ENCODE measurements at places on chromosomes 2 and 18.

DNA sequence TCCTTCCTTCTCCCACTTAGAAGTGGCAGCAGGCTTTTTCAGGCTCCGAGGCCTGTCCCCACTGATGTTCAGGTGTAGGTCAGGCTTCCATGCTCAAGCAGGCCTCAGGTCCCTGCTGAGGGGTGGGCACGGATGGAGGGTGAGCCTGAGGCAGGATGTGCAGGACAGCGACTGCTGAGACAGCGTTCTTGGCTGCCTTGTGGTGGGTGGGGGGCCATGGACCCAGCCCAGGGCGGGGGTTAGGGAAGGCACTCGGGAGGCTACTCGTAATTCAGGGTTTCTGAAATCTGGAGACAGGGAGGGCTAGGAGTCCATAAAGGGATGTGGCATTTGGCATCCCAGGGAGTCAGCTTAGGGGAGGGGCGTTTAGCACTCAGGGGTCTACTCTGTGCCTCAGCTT is 30.3 kb downstream of the COLEC11 start:
- DNase-seq: no peak

DNA sequence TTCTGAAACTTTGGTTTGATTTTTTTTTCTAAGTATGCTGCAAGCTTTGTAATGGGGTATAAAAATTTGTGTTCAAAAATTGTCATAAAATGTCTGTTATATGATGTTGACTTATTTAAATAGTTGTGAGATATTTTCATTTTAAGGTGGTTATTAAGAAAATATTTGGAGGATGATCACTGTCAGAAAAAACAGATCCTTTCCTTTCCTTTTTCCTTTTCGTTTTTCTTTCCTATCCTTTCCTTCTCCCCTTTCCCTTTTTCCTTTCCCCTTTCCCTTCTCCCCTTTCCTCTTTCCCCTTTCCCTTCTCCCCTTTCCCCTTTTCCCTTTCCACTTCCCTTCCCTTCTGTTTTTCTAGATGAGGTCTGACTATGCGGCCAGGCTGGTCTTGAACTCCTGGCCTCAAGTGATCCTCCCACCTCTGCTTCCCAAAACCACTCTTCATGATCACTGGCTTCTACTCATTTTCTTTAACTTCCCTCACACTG is 640.5 kb downstream of the PLCL1 start:
- no peak for DNase-seq

- DNase-seq: no peak
Measured at GRCh38 chr2:174450021-174450816, 36.6 kb downstream of the GPR155 start.

- DNase-seq: no peak
Measured at GRCh38 chr2:47403609-47404193, 745 bp downstream of the MSH2 start.

GRCh38 chr2:226360658-226361057 is 439.0 kb downstream of the IRS1 start:
- no peak for DNase-seq

DNA sequence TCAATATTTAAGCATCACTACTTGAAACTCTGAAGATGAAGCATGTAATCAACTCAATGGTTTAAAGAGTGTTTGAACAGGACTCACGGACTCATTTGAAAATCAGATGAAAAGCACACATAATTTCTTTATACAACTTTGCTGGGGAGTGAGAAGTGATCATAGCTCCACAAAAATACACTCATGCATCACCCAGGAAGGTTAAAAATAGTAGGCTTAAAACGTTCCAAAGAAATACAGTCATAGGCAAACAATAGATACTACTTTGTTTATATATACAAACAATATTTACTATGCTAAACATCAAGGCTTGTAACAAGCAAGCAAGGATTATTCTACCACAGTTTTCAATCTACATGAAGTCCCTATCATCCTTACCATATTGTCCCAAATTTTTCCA is 11.6 kb downstream of the HNRNPLL start:
- no peak for DNase-seq

DNA sequence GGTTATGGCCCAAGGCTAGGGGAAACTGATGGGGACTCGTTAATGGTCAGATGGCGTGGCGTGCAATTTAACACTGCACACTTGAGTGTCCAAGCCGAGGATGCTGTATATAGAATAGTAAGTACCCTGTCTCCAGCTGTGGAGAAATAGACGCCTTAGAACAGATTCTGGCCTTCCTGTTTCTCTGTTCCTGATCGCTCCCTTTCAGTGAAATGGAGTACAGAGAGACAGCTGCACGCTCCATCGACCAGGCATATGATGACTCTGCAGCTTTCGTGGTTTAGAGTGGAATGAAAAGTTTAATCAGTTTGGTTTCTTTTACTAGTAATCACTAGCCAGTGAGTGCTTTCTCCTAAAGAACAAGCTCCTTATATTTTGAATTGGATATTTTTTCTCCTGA is 213.4 kb downstream of the NEDD4L start:
- DNase-seq: no peak

DNA sequence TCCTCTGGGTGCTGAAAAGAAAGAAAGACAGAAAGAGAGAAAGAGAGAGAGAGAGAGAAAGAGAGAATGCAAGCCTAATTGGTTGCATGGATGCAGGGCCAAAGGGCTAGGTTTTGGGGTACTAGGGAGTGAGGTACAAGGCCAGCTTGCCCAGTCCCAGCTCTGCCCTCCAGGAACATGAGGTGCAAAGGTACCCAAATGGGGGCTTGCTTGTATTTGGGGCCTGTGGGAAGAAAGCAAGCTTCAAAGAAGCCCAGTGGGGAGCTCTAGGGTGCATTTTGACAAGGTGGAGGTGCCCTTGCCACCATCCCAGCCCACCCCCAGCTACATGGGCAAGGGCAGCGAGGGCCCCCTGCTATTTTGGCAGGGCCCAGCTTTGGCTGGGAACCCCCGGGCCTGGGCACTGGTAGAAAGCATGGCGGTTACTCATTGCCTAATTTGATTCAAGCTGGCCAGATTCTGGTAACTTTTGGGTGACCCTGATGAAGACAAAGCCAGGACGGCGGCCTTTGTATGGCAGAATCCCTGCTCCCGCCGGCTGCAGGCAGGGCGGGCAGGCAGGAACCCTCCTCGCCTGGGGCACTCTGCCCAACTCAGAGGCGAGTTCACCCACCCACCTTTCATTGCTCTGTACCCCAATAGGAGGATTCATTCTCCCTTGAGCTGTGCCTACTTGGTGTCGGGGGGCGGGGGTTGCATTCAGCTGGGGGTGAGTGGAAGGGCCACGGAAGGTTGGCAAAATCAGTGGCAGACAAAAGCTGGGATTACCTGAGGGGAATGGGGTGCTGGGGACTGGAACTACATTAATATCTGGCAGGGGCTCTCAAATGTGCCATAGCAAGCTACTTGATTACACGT is 537 bp upstream of the HOXD4 start:
- no peak for DNase-seq

Data from Jurkat, Clone E6-1 (cell line).